ENCODE measurements at places on chromosomes 13 and 19.

- DNase-seq, result no peak
Observed at GRCh38 chr13:35767256-35767976, 290.9 kb upstream of the MAB21L1 start.

GRCh38 chr13:27448308-27448707, 2.1 kb downstream of the MTIF3 start:
- DNase-seq, result no peak

- DNase-seq, result no peak
Observed at GRCh38 chr13:46468570-46469463, 81.8 kb upstream of the RUBCNL start.

DNA sequence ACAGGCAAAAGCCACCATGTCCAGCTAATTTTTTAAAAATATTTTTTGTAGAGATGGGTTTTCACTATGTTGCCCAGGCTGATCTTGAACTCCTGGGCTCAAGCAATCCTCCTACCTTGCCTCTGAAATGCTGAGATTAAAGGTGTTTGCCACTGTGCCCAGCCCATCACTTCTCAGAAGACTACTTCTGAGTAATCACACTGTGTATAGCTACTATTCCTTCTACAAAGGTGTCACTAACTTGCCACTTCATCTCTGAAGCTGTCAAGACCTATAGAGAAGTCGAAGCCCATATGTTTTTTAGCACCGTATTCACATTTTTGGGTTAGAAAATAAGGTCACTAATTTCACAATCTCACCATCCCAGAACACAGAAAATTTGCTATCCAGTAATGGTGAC, 36.0 kb upstream of the FNDC3A start:
- no peak for DNase-seq

DNA sequence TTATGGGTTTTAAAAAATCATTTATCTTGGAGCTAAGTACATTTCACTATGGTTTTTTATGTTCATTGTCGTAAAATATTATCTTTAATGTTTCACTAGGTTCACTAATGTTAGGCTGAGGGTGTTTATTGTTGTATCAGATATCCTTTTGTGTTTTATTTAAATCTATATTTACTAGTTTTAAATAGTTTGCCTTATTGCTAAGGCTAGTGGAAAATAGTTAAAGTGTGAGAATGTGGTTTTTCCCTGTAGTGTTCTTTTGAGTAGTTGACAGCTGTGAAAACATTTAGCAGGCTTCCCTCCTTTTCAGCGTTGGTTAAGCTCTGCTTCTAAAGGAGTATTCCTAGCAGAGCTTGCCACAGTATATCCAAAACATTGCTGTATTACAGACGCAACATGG, 139.0 kb downstream of the TM9SF2 start:
- no peak for DNase-seq

GRCh38 chr19:18519962-18520847, 1.7 kb downstream of the ELL start:
- peak; percentile 38 for DNase-seq

DNA sequence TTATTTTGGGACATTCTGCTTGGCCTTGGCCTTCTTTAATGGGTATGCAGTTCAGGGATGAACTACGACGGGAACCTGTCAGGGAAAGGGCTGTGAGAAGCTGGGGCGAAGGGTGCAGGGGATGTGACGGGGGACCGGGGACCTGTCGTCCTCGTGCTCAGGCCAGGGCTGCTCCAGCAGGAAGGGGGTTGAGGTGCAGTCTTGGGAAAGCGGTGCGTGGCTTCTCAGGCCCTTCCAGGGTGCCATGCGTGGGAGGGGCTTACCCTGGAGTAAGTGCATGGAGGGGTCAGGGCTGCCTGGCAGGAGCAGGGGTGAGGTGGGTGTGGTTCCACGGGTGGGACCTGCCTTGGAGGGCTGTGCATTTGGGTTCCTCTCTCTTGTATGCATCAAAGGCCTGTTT, 100.8 kb downstream of the TEX29 start:
- DNase-seq, result no peak

- DNase-seq, result no peak
Observed at GRCh38 chr13:28337166-28338005, 157.5 kb downstream of the FLT1 start.

GRCh38 chr19:1465191-1466016, 13.6 kb downstream of the C19orf25 start:
- no peak for DNase-seq

DNA sequence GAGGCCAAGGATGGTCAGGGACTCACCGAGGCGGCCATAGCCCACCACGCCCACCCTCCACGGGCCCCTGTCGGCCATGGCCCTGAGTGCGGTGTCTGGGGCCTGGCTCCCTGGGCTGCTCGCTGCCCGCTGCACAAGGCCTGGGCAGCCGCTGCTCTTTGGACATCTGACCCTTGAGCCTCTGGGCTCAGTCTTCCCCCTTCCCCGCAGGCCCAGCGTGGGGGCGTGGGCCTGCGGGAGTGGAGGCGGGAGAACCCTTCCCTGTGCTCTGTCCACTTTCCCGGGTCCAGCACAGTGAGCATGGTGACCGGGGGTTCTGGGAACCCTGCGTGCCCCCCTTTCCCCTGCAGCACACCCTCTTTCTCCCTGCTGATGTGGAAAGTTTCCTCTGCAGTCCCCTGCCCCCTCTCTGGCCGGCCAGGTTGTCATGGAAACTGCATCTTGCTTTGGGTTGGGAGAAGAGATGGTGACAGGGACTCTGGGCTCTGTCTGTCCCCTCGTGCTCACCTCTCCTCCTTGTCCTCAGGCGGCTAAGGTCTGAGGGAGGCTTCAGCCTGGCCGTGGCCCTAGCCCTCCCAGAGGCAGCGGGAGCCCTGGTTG, at the start of gene ASPDH:
Gene ASPDH (minus strand): TSS at position 168 of the 600 bp plus-strand sequence. CDS start 90 bp downstream, at position 78.
- DNase-seq, result no peak

GRCh38 chr19:56837004-56837403, 3.5 kb downstream of the PEG3 start:
- no peak for DNase-seq

- DNase-seq, result no peak
Observed at GRCh38 chr19:39251081-39251480, 2.4 kb upstream of the IFNL4 start.

DNA sequence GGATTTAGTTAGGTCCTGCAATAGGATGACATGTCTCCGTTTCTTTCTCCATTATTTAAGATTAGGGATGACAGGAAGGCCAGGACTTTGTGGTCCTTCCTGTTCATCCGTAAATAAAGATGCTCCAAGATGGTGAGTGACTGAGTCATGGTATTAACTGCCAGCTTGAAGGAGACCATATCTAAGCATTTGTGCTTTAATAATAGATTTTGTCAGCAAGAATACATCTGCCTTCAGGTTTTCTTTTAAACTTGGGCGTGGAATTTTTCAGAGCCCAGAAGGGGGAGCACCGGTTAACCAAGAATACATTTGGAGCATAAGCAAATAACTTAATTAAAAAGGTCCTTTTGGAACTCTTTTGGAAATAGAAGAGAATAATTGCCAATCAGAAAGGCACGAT, 68.2 kb downstream of the ARHGAP35 start:
- DNase-seq, result no peak
